Stimulated activated naive CD4-positive, alpha-beta T cell treated with Interleukin-2 at 50 U/mL for 16 hours (primary cell): ENCODE measurements at places on chromosomes 11 and 22.

DNA sequence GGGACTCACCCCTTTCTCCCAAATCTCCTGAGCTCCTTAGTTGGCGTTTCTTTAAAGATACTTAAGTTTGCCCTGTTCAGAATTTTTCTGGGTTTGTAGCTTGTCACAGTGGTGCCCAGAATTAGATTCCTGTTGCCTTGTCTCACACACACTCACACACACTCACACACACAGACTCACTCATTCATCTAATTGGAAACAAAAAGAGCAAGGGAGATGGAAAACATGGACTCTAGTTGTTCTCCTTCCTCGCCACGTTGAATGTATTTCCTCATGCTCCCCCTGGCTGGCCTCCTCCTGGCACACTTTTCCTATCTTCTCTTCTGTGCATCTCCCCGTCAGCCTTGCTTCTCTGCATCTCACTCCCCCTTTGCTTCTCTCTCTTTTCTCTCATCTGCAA, 752.3 kb downstream of the NTM start:
- DNase-seq = no peak

- DNase-seq = no peak
These were observed 219.0 kb downstream of the CEP164 start for GRCh38 chr11:117546431-117547194.

GRCh38 chr11:3613998-3614741, 27.6 kb downstream of the ART5 start:
- no peak for DNase-seq

- DNase-seq = no peak
These were observed 21.9 kb upstream of the EIF3D start for GRCh38 chr22:36550701-36551495.

DNA sequence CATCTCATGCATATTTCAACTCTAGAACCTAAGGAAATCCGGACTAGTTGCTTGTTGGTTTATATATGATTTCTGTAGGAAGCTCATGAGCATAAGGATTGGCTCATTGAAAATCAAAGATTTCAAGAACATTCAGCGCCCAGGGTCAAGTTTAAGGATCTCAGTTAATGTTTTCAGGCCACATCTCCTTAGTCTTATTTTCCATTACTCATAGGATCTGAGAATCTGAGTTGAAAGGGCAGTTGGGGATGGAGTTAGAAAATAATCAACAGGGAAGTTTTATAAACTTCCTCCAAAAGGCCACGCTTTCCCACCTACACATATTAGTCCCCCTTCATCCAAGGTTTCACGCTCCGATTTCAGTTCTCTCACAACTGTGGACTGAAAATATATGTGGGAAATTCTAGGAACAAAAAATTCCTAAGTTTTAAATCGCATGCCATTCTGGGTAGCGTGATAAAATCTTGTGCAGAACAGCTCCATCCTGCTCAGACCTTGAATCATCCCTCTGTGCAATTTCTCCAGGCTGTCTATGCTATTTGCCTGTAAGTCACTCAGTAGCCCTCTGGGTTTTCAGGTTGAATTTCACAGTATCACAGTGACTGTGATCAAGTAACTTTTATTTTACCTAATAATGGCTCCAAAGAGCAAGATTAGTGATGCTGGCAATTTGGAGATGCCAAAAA, 160.2 kb downstream of the KIRREL3 start:
- no peak for DNase-seq

DNA sequence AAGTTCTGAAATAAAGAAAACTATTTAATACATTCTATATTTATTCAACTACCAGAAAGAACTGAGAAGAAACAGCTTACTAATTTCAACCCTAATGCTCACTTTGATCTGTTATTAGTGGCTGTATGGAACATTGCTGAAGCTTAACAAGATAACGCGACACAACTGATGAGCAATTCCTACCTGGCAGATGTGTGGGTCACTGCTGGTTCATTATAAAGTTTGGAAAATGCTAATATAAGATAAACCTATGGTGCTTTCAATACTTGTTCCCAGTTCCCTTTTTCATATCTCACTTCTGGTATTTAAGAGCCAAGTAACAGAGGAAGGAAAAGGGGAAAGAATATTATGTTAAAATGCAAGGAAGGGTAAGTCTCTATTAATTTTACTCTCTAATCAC, 10.5 kb downstream of the CTSC start:
- no peak for DNase-seq

DNA sequence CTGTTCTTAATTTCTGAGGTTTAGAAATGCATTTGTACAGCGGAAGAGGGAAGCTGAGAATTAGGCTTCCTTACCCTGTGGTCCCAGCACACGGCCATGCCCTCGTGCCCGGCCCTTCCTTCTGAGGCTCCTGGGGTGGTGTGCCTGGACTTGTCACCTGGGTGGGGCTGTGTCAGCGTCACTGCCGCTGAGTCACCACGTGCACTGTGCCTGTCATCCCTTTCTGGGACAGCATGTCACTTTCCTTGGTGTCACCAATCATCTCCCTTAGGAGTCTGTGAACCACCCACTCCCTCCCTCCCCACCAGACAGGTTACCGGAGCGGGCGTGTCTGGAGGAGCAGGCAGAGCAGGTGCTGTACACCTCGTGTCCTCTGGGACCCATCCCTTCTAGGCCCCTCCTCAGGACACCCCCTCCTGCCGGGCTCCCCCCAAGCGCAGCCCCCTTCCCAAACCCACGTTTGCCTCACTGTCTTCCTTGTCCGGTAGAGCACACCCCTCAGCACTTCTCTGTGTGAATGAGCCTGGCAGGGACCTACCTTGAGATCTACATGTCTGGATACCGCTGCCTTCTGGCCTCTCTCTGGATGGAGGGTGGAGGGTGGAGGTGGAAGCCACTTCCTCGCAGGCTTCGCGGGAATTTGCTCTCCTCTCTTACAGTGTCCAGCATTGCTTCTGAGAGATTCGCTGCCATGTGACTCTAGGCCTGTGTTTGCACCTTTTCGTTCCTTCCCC, 367.6 kb downstream of the TBC1D22A start:
- no peak for DNase-seq

DNA sequence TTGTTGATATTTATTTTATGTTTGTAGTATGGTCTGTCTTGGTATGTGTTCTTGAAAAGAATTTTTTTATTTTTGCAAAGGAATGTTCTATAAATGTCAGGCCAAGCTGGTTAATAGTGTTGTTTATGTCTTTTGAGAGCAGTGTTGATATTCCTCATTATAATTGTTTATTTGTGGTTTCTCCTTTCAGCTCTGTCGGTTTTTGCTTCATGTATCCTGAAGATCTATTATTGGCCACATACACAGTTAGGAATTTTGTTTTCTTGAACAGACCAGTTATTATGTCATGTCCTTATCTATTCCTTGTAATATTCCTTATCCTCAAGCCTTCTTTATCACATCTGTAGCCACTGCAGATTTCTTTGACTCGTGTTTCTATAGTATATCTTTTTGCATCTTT, 56.5 kb downstream of the PDHX start:
- DNase-seq = no peak

- no peak for DNase-seq
These were observed 282.1 kb downstream of the BRD1 start for GRCh38 chr22:49545606-49546005.

- no peak for DNase-seq
These were observed 6.0 kb downstream of the KBTBD4 start for GRCh38 chr11:47572715-47573255.

GRCh38 chr11:117980720-117981119, 5.5 kb upstream of the IL10RA start:
- no peak for DNase-seq

DNA sequence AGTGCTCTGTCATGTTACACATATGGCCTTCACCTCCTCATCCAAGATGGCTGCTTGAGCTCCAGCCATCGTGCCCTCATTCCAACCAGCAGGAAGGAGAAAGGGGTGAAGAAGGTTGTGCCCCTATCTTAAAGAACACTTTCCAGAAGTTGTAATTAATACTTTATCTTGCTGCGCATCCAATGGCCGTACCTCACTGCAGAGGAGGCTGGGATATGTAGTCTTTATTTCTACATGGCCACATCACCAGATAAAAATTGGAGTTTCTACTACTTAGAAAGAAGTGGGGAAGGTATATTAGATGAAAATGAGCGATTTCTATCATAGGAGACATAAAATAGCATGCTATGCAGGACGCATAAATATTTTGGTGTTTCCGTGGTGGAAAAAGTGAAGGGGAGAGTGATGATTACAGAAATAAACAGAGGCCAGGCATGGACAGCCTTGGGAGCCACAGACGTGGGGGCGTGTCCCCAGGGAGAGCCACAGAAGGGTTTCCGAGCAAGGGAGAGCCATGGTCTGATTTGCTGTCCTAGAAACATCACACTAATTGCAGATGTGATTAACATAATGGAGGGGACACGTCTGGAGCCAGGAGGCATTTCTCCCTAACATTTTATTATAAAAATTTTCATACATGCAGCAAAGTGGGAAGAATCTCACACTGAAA, 8.8 kb upstream of the MB start:
- no peak for DNase-seq

- no peak for DNase-seq
These were observed 871 bp downstream of the SLC35E4 start for GRCh38 chr22:30636226-30637077.

DNA sequence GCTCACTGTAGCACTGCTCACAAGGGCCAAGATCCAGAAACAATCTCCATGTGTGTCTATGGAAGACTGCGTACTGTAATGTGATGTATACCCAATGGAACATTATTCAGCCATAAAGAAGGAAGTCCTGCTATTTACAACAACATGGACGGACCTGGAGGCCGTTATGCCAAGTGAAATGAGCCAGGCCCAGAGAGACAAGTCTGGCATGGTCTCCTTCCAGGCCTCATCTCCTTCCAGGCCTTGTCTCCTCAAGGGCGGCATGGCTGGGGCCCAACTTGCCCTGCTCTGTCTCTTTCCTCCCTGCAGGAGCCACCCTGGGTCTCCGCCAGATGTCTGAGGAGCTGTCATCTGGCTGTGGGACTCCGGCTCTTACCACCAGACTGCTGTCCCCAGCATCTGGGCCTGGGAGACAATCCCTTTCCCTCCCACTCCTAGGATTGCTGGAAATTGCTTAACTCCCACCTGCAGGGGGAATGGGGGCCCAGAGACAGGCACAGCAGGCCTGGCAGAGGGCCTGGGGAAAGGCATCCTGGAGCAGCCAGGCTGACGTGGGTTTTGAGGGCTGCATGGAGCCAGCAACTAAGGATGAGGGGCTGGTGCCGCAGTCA, 1326.6 kb downstream of the TBC1D22A start:
- DNase-seq = no peak

DNA sequence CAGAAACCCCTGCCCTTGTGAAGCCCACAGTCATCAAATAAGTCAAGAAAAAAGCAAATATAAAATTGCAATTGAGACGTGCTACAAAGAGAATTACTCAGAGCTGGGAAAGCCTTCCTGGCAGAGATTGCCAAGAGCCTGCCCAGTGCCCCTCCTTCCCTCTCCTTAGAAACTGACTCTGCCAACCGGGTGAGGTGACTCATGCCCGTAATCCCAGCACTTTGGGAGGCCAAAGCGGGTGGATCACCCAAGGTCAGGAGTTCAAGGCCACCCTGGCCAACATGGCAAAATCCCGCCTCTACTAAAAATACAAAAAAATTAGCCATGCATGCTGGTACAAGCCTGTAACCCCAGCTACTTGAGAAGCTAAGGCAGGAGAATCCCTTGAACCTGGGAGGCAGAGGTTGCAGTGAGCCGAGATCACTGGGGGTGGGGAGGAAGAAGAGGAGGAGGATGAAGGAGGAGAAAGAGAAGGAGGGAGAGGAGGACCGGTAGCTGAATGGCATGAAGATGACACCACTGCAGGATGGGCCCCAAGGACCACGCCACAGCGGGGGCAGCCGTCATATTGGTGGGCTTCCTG, 76.1 kb upstream of the RTL6 start:
- no peak for DNase-seq
